ENCODE measurements at places on chromosomes 4 and X. TPM values are rescaled to one million over a fixed set of nuclear protein-coding genes. Genes with fewer than 3 reads are reported as not detected.

GRCh38 chr4:24145591-24145990 is 255.7 kb upstream of the PPARGC1A start:
- no peak for DNase-seq

GRCh38 chr4:137647375-137647774 is 115.1 kb upstream of the PCDH18 start:
- DNase-seq: no peak

DNA sequence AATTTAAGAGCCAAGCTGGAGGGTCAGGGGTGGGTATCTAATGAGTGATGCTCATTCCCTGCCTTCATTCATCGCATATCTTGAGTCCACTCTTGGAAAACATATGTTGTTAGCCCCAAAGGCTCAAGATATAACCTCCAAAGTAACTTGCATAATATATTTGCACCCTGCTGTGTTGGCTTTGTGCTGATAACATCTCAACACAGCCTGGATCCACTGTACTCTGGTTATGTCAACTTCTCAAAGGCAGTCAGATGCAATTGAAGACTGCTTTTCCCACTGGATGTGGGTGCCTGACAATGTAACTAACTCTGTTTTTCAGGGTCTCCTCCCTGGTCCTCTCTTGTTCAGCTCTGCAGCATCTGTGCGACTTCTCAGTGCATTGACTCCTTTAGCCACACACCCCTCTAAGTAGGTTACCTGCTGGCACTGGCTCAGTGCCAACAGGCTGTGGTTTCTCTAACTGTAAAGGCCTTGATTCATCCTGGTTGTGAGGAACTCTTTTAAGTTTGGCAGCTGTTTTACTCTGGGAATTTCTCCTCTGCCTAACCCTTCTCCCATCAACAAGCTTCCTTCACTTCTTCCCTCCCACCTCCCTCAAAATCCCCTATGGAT is 28.1 kb downstream of the SLC16A2 start:
- no peak for DNase-seq

GRCh38 chr4:113919611-113920010 is 59.8 kb downstream of the ARSJ start:
- DNase-seq: no peak

- DNase-seq: no peak
Measured at GRCh38 chr4:180086480-180087190, 2156.6 kb upstream of the TENM3 start.

DNA sequence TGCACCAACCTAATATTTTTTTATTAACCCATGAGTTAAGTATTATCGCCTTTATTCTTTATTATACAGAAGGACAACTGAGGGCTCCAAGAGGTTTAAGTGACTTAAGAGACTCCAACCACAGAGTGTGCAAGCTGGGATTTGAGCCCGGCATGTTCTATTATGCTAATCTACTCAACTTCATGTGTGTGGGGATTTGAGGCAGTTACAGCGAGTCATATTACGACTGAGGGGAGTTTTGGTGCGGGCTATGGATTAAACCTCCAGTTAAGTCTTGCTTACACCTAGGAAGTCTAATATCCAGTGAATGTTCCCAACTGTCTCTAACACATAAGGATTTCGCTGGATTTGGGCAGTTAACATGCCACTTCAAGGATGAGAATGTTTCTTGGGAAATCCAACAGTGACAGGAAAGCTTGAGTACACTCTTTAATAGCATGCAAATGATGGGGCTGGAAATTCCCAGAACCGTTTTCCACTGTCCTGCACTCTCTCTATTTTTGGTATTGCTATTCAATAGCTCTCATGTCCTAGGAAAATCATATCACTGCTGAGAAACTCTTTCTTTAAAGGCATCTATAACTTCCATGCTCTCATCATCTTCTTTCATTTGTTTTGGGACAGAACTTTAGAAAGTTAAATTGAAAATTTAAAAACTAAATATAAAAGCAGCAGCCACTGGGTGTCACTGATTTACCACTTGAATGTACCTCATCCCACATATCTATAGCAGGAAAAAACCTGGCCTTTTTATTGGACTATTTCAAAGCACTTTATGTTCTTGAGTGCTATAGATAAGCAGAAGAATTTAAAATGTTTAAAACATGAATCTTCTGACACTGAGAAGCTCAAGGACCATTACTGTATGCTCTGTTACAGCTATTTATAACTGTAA is 165.1 kb upstream of the TTC29 start:
- no peak for DNase-seq

GRCh38 chr4:139301821-139302611 is at the start of gene NDUFC1:
TSS of gene NDUFC1 (minus strand) at chr4:139302477. CDS start at chr4:139295798, 6,679 bp downstream.
- no peak for DNase-seq

GRCh38 chrX:134999469-134999868 is 8.7 kb downstream of the SMIM10 start:
- no peak for DNase-seq

DNA sequence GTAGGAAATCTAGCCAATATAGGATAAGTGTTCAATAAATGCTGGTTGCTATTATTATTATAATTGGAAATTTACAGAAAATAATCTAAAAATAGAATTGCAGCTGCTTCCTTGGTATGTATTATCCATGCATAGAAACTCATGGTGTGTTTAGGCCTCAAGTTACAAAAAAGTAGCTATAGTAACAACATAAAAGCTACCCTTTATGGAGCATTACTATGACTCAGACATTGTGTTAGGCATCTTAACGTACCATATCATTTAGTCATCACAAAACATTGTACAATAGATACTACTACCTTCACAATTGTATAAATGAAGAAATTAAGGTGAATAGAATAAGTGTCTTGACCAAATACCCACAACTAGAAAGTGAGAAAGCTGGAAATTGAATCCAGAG is 126.9 kb upstream of the NRK start:
- DNase-seq: no peak

- no peak for DNase-seq
Measured at GRCh38 chr4:11514779-11515419, 86.2 kb upstream of the HS3ST1 start.

GRCh38 chr4:163755013-163755412 is 260.5 kb downstream of the TMA16 start:
- no peak for DNase-seq

GRCh38 chrX:148555101-148555500 is 54.7 kb downstream of the AFF2 start:
- no peak for DNase-seq

- no peak for DNase-seq
Measured at GRCh38 chr4:151781026-151781425, 20.2 kb upstream of the GATB start.

DNA sequence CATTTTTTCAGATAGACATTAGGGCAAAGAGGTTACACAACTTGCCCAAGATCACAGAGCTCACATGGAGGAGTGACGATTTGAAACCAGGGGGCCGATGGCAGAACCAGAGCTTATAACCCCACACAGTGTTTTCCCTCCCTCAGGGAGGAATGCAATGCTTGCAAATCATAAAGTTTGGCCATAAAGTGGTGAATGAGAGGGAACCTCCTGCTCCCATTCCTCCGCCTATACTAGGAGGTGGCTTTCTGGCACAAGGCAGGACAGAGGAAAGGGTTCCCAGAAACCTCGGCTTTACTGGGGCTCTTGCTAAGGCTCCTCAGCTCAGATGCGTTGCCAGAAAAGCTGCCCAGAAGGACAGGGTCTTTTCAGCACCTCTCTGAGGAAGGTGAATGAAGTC is 19.3 kb downstream of the TMEM154 start:
- DNase-seq: no peak

DNA sequence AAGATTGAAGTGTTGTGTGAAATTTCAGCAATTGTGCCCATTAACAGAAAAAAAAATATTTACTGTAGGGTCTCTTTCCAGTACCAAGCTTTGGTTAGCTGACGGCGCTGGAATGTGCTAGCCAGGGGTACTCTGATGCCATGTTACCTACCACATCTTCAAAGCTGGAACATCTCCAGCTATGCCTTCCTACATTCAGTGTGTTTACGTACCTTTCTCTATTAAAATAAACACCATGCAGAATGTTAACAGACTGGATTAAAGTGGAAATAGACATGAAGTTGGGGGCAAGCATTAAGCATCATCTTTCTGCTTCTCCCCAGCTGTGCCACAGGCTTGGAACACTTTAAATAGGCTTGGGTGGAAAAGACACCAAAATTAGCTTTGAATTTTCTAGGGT is 65.9 kb downstream of the USP38 start:
- no peak for DNase-seq

- DNase-seq: no peak
Measured at GRCh38 chr4:30716681-30717207, 3.4 kb upstream of the PCDH7 start.

GRCh38 chr4:48296365-48296764 is 26.7 kb upstream of the TEC start:
- DNase-seq: no peak

GRCh38 chrX:6460893-6461490 is 73.9 kb downstream of the VCX3A start:
- DNase-seq: no peak

DNA sequence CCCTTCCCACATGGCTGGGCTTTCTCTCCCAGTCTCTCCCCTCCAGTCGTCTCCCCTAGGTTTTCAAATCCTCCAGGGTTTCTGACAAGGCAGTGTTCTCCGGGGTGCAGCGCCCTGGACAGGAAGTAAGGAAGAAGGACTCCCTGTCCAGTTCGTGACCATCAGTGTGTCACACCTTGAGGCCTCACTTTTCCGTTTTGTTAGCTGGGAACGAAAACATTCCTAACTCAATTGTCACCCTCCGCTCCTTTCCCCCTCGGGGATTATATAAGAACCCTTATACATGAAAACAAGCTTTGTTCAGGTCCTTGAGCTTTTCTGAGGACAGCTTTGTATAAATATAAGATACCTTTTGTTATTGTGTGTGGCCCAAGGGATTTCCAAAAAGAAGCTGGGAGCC is 92.1 kb downstream of the KDR start:
- no peak for DNase-seq

- DNase-seq: no peak
Measured at GRCh38 chrX:146881521-146881920, 67.0 kb upstream of the CXorf51A start.

DNA sequence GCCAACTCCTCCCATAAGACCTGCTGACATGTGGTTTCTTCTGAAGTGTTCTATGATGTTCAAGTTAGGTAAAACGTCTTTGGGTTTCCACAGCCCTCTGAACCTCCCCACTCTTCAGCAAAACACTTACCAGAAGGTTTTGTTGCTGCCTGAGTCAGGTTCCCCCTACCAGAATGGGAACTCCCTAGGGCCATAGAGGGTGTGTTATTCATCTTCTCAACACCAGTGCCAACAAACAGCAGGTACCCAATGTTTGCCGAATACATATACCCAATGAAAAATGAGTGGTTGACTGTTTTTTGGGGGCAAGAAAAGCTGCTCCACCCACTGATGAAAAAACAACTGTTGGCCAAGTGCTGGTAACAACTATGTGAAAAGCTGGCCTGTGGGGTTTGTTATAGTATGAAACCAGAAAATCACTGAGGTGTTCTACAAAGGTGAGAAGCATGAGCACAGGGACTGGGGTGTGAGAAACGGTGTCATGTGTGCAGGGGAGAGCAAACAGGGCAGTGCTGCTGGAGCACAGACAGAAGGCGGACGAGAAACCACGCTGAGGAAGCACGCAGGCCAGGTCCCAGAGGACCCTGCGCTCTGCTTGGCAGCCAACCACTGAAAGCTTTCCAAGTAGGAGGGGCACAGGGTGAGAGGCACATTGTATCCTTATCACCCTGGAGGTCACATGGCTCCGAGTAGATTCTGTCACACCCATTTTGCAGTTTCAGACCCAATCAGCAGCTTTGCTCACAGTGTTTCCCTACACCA is 28.8 kb downstream of the ATP8A1 start:
- no peak for DNase-seq

DNA sequence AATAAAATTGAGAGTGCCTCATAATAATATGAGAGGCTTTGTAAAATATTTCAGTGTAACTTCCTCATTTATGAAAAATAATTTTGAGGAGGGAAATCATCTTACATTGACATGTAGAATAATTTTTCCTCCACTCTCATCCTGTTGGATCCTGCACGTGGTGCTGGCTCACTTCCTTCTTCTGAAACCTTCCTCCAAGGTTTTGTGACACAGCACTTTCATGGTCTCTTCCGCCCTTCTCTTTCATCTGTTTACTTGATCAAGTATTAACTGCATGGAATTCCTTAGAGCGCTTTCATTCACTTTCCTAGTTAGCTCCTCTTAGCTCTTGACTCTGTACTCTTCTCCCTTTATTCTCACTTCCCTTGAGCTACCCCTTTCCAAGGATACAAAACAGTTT is 246.5 kb downstream of the RAPGEF2 start:
- DNase-seq: no peak

DNA sequence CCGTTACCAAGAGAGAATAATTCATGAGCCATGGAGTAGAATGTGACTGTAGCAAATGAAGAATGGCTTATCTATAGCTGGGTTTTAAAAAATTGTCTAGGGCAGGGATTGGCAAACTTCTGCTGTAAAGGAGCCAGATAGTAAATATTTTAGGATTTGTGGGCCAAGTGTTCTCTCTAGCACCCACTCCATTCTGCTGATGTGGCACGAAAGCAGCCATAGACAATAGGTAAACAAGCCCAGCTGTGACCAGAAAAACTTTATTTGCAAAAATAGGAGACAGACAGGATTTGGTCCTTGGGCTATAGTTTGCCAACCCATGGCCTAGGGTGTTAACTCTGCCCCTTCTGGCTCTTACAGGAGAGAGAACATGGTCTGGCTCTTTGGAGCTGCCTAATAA is 127.2 kb downstream of the AKAP4 start:
- DNase-seq: no peak

- DNase-seq: no peak
Measured at GRCh38 chrX:67781132-67781531, 237.3 kb downstream of the AR start.

GRCh38 chr4:41471126-41472071 is 66.6 kb upstream of the LIMCH1 start:
- DNase-seq: no peak

DNA sequence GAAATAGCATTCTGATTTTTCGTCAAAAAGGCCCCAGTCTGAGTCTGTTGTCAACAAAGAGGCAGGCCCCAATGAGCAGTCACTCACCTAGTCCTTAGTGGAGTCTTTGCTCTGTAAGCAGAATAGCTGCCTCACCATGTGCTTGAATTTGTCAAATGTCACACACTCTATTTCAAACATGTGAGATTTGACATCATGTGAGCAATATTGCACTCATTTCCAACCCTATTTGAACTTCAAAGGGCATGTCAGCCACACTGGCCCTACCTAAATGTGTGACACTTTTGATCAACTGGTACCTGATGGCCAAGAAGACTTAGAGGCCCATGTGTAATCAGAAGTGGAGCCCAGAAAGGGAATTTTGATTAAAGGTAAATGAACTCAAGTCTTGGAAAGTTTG is 59.4 kb upstream of the PLAC1 start:
- no peak for DNase-seq

GRCh38 chr4:39367166-39367565 is 1.0 kb upstream of the RFC1 start:
- DNase-seq: no peak

RAPGEF2 gene
- polyA plus RNA-seq: 38.7 TPM

FAM9C gene
- polyA plus RNA-seq: 0.32 TPM

CRMP1 gene
- polyA plus RNA-seq: 55.5 TPM

FGB gene
- polyA plus RNA-seq: 36.8 TPM

DRP2 gene
- polyA plus RNA-seq: 1.9 TPM

MCTS1 gene
- 56.7 TPM for polyA plus RNA-seq

GATA1 gene
- polyA plus RNA-seq: 0.33 TPM

HTN3 gene
- not detected for polyA plus RNA-seq

ENPP6 gene
- 6.7 TPM for polyA plus RNA-seq

FRAS1 gene
- 10.2 TPM for polyA plus RNA-seq

HTRA3 gene
- polyA plus RNA-seq: 15.4 TPM
